ENCODE measurements at places on chromosomes 2 and 18.

- no peak for DNase-seq
Measured at GRCh38 chr2:95042472-95043271, 17.2 kb downstream of the MAL start.

DNA sequence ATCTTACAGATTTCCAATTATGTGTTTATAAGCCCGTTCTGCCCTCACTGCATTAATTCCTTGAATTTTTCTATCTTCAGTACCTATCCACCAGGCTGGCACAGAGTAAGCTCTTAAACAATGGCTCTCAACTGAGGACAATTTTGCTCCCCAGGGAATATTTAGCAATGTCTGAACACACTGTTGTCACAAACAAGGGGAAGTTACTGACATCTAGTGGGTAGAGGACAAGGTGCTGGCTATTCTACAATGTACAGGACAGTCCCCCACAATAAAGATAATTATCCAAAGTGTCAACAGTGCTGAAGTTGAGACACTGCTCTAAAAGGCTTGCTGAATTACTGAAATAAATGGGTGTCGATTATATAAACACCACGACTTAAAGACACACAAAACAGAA lies 5.0 kb downstream of the NDUFS1 start:
- DNase-seq: peak; percentile 13

DNA sequence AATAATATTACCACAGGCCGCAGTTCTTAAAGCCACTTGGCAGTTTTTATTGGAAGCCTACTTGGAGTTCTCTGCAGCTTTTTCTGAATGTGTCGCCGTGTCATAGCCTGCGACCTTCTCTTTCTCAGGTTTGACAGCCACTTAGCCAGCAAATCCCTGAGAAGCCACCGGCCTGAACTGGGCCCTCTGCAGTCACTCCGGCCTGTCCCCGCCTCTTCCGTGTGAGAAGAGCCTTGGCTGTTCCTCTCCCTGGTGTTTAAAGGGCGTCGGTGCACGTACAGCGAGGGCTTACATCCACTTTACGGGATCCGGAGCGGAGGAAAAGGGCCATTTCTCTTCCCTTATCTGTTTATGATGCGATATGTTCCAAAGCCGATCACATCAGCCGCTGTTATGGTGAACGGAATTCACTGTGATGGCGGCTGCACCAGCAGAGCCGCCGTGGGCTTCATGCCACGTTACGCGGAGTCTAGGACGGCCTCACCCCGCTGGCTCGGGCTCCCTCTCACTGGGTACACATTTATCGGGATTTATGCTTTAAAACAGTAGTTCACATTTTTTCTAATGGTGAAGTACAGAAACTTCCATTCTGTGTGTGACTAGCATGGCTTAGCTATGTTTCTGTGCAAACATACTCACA lies 66.8 kb downstream of the GBX2 start:
- no peak for DNase-seq

DNA sequence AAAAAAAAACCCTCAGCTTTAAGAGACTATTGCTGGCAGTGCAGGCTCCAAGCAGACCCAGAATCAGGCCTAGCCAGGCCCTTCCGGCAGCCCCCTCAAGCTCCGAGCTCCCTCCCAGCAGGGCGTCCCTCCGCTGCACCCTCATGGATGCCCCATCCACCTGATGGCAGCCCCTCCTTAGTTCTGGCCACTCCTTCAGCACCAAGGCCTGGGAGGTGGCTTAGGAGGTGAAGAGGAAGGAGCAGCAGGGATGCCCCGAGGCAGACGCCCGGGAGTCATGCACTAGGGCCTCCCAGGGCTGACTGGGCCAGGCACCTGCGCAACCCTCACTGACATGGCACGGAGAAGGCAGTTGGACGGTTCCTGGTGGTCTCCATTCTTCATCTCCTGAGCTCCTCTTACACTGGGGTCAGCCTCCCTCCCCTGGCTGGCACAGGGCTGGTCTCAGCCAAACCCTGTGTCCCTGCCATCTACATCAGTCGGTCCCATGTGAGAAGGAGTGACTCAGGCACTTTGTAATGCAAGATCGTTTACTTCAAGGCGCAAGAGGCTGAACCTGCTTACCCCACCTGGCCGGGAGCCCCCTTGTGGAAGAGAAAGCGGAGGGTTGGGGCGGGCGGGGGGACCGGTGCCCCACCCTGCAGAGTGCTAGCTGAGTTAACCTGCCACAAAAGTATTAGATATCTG lies 53.5 kb upstream of the ID2 start:
- DNase-seq: no peak

GRCh38 chr2:156147594-156148330 lies 184.8 kb downstream of the NR4A2 start:
- peak; percentile 88 for DNase-seq

GRCh38 chr2:6664332-6665061 lies 201.2 kb downstream of the CMPK2 start:
- no peak for DNase-seq

GRCh38 chr2:239224955-239225354 lies 175.9 kb downstream of the HDAC4 start:
- DNase-seq: no peak

- DNase-seq: peak; percentile 44
Measured at GRCh38 chr2:29655391-29656086, 265.8 kb downstream of the ALK start.

DNA sequence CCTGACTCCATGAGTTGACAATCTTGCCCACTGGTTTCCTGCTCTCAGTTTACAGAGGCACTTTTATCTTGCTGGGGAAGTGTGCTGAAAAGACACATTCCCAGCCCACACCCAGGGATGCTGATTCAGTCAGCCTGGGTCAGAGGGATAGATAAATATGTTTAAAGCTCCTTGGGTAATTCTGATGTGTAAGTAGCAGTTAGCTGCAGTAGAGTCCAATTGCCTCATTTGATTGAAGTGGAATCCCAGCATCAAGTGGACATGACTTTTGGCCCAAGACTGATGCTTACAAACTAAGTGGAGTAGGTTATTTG lies 29.4 kb downstream of the PSD4 start:
- peak; percentile 16 for DNase-seq

DNA sequence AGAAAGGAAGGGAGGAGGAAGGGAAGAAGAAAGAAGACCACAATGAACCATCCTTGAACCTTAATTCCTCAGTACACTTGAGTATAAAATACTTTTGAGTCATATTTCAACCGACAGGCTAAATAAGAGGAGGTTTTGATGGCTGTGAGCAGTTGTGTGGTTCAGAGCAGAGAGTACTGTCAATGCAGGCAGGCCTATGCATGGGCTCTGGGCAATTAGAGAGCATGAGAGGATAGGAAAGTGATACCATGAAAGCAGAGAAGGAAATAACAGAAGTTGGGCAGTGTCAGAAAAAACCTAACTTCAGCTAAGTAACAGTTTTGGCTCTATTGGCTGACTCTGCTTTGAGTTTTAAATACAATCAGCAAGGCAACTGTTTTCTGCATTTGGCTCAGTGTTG lies 123.6 kb upstream of the STK17B start:
- no peak for DNase-seq

DNA sequence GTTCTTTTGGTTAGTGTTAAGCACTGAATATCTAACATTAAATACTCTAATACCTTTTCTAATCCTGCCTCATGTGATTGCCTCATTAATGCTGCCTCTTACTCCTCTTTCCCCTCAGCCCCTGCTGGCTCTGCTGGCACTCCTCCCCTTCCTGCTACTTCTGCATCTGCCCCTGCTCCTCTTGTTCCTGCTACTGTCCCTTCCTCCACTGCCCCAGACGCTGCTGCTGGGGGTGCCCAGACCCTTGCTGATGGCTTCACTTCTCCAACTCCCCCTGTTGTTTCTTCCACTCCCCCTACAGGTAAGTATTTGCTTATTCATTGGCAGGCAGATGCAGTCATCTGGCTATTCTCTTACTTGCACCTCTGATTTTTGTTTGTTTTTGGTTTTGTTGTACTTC lies 68.5 kb downstream of the ABI2 start:
- no peak for DNase-seq

GRCh38 chr2:33529771-33530481 lies 53.5 kb downstream of the RASGRP3 start:
- peak; percentile 70 for DNase-seq

DNA sequence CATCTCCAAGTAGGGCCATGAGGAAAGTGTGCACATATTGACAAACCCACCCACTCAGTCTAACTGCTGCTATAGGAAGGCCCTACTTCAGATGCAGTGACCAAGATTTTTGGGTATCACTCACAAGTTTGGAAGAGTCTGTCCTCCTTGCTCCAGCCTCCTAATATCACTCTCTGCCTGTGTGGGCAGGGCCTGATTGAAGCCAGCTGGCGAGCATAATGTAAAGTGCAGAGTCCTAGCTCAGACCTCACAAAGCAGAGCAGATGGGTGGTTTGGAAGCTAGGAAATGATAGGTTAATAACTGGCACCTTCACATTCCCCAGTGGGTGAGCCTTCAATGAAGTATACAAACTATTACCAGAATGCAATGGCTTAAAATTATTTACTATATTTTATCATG lies 11.2 kb upstream of the SULT1C3 start:
- DNase-seq: no peak

DNA sequence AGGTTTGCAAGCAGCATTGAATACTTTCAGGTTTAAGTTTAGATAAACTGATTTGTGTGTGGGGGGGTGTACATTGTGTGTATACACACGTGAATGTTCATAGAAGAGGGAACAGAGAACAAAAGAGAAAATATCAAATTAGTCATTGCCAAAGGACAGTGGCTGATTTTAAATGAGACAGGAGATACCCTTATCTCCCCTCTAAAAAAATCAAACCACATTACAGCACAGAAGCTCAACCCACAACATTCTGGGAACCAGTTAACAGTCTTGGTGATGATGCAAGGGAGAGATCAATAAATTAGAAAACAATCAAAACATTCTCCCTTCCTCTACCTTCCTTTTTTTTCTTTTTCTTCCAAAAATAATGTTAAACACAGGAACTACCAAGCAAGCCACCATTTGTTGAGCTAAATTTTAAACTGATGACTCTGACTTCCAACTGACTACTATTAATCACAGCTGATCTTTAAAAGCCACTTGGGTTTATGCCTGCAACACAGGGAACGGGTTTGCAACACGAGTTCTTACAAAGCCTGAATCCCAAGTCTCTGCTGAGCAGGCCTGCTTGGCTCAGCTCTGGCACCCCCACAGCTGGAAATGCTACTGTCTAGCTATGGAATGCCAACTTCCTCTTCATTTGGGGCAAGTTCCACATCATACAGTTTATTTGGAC lies 119.2 kb upstream of the ACVR1C start:
- DNase-seq: peak; percentile 60

- no peak for DNase-seq
Measured at GRCh38 chr18:45373286-45373880, 241.9 kb upstream of the SLC14A2 start.

DNA sequence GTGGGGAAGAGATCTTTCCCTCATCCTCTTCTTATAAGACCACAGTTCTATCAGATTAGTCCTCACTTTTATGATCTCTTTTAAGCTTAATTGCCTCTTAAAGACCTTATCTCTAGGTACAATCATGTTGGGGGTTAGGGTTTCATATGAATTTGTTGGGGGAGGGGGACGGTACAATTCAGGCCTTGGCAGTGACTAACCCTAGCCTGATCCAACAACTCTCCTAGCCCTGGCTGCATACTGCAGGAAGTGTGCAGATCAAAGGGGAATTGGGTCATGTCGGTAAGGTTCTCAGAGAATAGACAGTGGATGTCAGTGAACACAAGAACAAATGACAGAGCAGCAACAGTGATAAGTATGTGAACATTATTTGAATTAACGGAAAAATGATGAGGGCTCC lies 16.4 kb downstream of the CAPN13 start:
- DNase-seq: no peak

- DNase-seq: no peak
Measured at GRCh38 chr2:7826656-7827055, 855.2 kb upstream of the ID2 start.

DNA sequence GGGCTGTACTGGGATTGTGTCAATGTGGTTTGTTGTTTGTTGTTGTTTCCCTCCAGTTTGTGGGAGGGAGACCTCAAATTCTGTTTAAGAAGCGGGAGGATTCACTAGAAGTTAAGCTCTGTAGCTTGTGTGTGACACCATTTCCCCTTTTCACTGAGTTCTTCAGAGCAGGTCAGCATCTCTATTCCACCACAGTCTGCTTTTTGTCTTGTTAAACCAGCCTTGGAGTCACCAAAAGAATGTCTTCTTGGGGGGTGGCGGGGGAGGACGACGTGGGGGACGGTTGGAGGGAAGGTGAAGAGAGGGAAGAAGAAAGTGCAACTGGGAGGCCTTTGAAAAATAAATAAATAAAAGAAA lies 2.3 kb upstream of the BCL11A start:
- DNase-seq: no peak

GRCh38 chr2:145593280-145593679 lies 1073.4 kb upstream of the ZEB2 start:
- no peak for DNase-seq

GRCh38 chr18:75208836-75209128 lies 157 bp downstream of the PTGR3 start:
- no peak for DNase-seq

- no peak for DNase-seq
Measured at GRCh38 chr2:103230796-103231195, 469.0 kb downstream of the TMEM182 start.

GRCh38 chr2:59177748-59178147 lies 936.6 kb upstream of the FANCL start:
- DNase-seq: no peak

- DNase-seq: peak; percentile 90
Measured at GRCh38 chr2:41847744-41848441, 199.9 kb upstream of the PKDCC start.

DNA sequence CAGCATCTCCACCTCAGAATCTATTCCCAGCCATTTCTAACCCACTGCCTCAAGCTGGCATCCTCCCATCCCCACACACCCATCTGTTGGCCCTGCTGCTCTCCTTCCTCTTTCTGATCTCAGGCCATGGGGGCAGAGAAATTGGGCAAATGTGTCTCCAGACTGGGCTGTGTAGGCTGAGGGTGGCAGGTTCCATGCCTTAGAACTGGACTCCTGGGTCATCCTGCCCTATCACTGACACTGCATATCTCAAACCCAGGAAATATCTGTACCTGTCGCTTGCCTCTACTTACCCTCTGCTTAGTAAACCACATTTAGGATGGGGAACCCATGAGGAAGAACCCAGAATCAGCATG lies 1.8 kb downstream of the WNT10A start:
- no peak for DNase-seq

DNA sequence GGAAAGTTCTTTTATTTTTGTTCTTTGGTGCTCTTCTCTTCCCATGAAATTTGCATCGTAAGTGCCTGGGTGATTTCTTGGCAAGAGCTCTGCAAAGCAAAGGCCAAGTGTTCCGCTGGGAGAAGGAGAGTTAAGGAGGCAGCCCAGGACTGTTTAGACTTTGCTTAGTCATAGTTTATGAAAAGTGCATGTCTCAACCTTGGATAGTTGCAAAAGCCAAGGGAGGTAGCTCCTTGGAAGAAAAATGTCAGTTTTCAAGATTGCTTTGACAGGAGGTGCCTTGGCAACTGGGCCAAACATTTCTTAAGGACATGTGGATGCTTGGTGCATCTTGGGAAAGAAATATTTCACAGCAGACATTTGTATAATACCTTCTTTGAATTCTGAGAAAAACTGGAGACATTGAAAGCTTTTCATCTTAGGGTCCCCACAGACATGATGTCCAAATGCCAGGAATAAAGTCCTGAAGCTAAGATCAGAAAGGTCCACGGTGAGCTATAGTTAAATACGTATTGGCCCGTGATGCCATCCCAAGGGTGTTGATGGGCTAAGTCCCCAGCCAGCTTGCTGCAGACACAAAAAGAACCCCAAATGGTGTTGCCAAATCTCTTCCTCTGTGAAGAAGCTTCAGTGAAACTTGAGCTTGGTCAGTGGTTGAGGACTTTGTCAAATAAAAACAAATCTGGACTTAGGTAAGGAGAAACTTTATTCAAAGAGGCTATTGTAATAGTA lies 96.3 kb upstream of the THUMPD2 start:
- DNase-seq: peak; percentile 88
